ENCODE measurements at places on chromosomes 12 and 14.

GRCh38 chr14:57870686-57871457 is 5.0 kb upstream of the SLC35F4 start:
- no peak for DNase-seq

DNA sequence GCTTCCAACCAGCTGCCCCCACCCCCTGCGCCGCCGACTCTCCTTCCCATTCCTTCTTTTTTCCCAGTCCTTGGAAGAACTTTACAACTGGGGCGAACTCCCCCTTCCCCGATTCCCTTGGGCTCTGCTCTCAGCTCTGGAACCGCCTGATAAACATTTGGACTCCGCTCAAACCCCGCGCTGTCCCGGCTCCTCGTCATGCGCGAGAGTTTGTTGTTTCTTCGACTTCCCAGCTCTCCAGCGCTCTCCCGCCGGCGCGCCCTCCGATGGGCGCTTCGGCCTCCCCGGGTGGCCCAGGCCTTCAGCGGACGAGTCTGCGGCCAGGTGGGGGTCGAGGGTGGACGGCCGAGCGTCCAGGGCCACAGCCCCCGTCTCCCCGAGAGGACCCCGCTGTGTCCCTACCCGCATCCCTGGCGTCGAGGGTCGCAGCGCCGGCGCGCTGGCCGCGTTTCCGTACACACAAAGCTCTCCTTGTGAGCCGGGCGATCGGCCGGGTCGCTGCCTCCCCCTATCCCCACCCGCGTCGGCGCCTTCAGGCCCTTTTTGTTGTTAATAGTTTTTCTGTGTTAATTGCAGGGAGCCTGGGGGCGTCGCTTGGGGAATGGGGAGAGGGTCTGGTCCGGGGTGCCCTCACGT is 847 bp downstream of the MMP14 start:
- DNase-seq, result no peak

DNA sequence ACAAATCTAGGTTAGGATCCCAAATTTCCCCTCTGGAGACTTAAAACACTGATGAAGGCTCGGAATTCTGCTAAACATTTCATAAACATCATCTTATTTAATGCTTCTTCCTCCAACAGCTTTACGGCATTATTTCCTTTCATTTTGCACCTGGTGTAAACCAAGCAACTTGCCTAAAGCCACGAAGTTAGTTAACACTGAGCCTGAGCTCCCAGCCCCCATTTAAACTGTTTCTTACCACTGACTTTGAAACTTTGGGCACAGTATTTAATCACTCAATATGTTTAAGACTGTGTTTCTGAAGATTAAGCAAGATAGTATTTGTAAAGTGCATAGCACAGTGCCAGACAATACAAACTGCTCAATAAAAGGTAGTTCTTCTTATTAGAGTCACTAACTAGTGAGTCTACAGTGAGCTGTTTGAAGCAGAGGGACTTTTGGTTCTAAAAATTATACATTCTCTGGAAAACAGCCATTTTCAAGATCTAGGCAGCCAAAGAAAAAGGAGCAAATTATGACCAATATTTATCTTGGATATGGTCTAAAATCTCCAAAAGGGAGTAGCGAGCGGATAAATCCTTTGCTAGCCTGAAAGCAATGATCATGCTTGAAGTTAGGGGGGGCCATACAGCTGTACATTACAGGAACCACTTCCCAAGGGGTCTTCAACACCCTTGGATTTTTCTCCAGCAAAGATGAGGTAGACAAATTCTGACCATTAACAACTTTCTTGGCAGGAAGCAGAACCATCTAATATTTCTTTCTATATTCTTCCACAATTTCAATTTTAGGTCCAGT is 4.0 kb downstream of the EGLN3 start:
- no peak for DNase-seq

DNA sequence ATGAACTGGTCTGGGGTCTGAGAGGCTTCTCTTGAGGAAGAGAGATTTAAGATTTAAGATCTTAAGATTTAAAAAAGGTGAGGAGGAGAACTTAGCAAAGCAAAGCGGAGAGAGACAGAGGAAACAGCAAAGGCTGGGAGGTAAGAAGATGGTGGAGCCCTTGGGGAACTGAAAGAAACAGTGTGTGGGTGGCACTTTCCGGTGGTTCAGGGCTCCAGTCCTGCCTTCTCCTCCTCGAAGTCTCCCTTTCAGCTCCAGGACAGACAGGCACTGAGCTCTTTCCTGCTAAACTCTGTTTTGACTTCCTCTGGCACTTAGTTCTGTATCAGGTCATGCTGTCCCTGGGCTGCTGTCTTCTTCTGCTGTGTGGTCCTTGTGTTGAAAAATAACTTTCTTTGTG is 298.7 kb upstream of the SRRM4 start:
- no peak for DNase-seq

- DNase-seq, result no peak
Observed at GRCh38 chr12:3020850-3021435, 56.2 kb upstream of the TSPAN9 start.

DNA sequence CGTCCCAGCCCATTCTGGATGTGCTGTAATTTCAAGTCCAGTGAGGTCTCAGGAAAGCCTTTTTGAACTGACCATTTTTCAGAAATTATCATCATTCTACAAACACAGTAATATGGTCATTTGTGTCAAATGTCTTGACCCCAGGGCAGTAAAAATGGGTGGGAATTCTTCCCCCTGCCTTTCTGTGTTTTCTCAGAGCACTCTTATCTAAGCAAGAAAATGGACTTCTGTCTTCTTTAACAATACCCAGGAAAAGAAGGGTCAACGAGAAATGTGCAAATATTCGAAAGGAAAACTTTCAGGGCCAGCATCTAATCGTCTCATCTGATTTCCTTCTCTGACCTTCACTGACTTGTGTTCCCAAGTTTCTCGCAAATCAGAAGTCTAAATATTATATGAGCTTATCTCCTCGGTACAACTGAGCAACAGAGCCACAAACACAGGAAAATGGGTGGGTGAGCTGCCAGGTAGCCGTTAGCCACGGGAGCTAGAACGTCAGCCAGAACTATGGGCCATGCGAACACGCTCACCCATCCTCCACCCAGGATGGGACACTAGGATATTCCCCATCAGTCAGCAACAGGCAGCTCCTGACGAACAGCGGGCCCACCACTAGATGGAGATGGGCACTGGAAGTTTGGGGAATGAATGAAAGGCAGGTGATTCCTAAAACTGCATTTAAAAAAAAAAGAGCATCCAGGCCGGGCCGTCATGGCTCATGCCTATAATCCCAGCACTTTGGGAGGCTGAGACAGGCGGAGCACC is 57.1 kb downstream of the VWF start:
- no peak for DNase-seq

DNA sequence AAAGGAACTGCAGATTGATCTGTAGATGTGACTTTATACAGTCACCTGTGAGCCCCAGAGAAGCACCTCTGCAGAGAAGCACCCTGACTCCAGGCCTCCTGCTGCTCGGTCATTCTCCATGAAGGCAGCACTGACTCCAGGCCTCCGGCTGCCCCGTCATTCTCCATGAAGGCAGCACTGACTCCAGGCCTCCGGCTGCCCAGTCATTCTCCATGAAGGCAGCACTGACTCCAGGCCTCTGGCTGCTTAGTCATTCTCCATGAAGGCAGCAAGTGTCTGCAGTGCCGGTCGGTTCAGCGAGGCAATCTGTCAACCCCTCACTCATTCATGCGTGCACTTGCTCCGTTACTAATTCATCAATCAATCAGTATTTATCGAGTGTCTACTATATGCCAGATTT is 160.3 kb downstream of the PIWIL1 start:
- DNase-seq, result no peak

DNA sequence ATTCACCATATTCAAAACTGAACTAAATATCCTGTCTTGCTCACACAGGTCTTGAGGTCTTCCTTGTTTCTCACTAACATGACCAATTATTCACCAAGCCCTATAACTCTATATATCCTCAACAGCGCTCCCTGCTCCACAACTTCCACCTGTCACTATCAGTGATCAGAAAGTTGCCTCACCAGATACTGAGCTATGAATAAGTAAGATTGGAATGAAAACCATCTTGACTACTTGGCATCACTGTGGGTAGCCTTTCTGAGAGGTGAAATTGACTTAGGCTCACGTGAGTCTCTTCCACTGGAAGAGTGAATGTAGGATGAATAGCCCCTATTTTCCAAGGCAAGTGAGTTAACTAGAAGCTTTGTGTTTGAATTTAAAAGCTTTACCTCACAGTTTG is 167.1 kb downstream of the PIK3C2G start:
- no peak for DNase-seq

DNA sequence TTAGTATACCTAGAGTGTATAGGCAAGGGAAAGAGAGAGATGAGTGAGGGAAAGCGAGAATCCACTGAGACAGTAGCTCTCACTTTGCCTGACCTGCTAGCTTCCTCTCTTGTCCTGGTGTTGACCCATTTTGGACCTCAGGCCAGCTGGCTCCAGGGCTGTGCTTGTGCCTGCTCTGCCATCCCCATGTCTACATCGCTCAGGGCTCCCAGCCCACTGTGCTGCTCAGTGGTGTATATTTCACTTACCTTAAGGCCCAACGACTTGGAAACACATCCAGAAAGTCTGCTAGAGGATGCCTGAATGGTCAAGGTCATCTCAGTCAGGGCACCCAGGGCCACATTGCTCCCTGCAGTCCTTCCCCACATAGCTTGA is 964 bp upstream of the SERPINA4 start:
- no peak for DNase-seq

DNA sequence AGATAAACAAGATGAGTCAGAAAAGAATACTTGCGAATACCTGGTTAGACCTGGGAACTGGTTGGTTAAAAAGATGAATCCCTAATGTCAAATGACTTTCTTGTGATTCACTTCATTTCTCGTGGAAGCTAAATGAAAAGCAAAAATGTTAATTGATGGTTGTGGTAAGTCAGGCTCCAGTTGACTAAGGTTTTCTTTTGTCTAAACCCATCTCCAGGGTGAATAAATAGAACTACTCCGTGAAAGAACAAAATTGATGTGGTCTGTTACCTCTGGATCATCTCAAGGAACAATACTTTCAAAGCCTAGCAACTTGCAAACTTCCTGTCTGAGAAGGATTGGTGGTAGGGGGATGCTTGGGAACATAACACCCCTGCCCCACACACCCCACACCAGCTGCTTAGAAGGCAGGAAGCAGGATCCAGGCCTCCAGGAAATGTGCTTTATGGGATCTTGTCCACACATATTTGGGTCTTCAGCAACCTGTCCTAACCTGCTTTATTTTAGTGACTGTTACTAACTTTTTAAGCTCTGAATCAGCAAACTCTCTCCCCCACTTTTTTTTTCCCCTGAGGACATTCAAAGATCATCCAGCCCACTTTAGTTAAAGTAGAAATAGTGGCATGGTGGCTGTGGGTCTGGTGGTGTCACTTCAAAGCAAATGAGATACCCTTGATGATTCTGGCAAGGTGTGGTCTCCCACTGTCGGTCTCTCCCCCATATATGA is 60.4 kb upstream of the PTHLH start:
- DNase-seq, result no peak

DNA sequence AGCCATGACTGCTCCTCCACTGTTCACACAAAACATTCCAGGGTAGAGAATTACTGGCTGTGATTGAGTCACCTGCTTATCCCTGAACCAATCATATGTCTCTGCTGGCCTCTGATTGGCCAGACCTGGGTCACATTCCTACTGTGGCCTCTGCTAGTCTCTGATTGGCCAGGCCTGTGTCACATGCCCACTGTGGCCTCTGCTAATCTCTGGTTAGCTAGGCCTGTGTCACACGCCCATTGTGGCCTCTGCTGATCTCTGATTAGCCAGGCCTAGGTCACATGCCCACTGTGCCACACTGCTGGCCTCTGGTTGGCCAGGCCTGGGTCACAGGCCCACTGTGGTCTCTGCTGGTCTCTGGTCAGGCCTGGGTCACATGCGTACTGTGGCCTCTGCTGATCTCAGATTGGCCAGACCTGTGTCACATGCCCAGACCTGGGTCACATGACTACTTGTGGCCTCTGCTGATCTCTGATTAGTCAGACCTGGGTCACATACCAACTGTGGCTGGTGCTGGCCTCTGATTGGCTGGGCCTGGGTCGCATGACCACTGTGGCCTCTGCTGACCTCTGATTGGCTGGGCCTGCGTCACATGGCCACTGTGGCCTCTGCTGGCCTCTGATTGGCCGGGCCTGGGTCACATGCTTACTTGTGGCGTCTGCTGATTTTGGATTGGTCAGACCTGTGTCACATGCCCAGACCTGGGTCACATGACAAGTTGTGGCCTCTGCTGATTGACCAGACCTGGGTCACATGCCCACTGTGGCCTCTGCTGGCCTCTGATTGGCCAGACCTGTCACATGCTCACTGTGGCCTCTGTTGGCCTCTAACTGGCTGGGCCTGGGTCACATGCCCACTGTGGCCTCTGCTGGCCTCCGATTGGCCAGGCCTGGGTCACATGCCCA is 251.6 kb downstream of the SLC15A4 start:
- no peak for DNase-seq

- DNase-seq, result no peak
Observed at GRCh38 chr12:11894890-11895289, 175.8 kb upstream of the BCL2L14 start.

- DNase-seq, result no peak
Observed at GRCh38 chr12:5015711-5016492, 27.8 kb upstream of the KCNA5 start.

GRCh38 chr12:120416490-120417216 is 21.3 kb upstream of the COX6A1 start:
- no peak for DNase-seq

DNA sequence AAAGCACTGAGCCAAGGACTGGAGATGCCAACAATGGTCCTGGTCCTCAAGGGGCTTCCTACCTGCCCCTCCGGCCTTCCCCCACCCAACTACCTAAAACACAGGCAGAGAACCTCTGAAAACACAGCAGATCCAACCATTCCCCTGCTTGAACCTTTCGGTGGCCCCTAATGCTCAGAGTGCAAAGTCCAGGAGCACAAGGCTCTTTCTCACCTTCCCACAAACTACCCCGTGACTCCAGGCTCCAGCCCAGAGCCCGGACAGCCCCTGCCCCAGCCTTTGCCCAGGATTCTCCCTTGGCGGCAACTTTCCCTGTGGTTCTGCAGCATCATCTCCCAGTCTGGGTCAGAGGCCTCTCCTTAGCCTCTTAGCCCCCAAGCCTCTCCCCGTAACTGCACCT is 1.6 kb upstream of the CD9 start:
- no peak for DNase-seq

DNA sequence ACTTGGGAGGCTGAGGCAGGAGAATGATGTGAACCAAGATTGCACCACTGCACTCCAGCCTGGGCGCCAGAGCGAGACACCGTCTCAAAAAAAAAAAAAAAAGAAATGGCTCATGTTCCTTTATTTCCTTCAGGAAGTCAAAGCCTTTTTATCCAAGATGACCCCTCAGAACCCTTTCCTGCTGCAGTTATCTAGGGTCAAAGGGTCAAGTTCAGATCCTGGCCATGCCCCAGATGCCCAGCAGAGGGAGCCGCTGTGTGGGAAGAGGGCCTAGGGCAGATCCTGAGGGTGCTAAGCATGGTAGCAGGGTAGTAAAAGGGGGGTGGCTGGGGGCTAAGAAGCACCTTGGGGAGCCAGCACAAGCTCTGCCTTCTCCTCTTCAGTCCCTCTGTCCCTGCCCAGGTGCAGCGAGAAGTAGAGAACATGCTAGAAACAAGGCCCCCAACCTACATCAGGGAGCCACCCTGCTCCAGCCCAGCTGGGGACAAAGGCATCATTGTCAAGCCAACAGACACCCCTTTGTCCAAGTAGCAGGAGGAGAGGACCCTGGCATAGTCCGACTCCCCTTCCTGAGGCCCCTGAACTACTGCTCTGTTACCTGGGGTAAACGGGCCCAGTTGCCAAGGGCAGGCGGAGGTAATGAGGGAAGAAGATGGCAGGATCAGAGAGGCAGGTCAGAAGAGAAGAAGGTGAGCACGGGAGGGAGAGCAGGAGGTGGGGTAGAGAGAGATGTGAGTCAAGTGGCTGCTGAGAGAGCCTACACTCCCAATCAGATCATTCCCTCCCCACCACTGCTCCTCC is 6.5 kb downstream of the NFE2 start:
- no peak for DNase-seq
